ENCODE measurements at places on chromosomes 5 and 9.

GRCh38 chr5:19189176-19189575 lies 798.8 kb downstream of the CDH18 start:
- no peak for DNase-seq

DNA sequence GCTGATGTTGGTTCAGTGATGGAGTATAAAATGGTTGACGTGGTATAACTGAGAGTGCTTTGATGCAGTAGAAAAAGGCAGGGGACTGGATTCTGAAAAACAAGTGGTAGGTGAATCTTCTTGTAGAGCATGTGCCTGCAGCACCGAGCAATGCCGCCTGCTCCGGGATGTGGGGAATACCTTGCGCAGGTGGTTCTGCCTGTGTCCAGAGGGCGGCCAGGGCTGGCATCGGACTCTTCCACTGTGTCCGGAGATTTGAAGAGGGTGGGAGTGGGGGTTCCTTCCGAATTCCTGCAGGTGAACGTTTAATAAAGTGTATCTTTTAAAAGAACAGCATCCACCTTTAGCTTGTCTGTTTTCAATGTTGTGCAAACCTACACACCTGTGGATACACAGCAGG lies 238.0 kb downstream of the FANCC start:
- no peak for DNase-seq

- no peak for DNase-seq
These were observed 485.3 kb upstream of the DMAC1 start for GRCh38 chr9:8284884-8285283.

- DNase-seq = no peak
These were observed 30.5 kb upstream of the MED10 start for GRCh38 chr5:6408627-6409446.

DNA sequence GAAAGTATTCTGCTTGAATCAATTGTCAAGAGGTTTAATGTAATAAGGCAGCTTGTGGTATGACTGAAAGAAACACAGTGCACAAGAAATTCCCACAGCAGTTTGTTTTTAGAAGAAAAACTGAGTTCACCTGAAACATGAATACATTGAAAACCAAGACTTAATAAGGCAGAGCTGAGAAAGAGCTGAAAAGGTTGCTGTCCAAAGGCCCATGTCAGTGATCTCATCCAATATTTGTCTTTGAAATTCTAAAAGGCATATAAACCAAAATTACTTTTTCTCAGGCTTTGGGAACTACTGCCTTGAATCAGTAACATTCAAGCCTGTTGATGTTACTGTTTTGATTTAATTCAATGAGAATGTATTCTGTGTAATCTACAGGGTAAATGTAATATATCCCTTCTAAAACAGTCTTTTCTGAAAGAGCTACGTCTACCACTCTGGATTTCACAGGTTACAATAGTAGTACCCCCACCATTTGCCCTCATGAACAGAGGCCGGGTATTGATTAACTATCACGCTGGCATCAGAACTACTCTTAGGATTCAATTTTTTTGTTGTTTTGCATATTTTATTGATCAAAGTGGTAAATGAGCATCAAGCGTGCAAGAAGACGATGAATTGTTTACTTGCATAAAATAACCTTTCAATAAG lies 57.8 kb downstream of the PPIC start:
- no peak for DNase-seq

- DNase-seq = no peak
These were observed 69.8 kb downstream of the WDR70 start for GRCh38 chr5:37448941-37449340.

GRCh38 chr9:82588301-82589180 lies 474.4 kb downstream of the RASEF start:
- no peak for DNase-seq

GRCh38 chr9:76394960-76395252 lies 680 bp upstream of the RFK start:
- no peak for DNase-seq

GRCh38 chr5:138303372-138303771 lies 28.2 kb downstream of the CDC25C start:
- DNase-seq = no peak

DNA sequence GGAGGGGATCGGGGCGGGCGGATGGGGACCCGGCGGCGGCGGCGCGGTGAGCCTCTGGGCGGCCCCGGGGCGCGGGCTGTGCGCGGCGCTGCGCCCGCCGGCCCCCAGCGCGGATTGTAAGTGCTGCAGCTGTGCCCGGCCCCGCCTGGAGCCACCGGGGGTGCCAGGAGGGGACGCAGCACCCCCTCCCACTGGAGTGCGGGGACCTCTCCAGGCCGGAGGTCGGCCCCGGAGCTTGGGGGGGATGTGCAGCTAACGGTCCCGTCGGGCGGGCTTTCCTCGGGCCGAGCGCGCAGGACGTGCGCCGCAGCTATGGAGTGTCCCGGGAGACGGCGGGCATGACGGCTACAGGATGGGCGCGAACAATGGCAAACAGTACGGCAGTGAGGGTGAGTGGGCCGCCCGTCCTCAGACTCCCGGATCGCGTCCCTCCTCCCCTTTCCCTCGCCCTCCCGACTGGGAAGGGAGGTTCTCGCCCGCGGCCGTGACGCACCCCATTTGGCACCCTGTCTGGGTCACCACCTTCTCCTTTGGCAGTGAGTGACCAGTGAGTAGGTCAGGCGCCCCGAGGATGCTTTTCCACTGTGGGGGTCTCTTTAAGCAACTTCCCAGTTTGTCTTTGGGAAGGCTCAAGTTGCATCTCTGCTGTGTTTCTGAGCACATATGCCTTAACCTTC lies 483 bp downstream of the FBXL7 start:
- no peak for DNase-seq

DNA sequence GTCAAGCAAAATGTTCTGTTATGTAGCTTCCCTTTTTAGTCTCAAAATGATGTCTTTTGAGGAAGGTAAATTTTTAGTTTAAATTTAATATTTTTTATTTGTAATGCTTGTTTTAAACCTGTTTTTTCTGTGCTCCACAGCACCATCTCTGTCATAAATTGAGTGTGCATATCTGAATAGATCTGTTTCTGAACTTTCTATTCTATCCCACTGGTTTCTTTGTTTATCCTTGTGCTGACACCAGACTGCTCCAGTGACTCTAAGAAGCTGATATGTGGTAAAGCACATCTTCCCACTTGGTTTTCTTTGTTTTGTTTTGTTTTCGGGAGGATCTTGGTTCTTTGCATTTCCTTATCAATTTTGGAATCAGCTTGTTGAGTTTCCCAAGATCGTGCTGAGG lies 7.1 kb upstream of the RNF145 start:
- no peak for DNase-seq

DNA sequence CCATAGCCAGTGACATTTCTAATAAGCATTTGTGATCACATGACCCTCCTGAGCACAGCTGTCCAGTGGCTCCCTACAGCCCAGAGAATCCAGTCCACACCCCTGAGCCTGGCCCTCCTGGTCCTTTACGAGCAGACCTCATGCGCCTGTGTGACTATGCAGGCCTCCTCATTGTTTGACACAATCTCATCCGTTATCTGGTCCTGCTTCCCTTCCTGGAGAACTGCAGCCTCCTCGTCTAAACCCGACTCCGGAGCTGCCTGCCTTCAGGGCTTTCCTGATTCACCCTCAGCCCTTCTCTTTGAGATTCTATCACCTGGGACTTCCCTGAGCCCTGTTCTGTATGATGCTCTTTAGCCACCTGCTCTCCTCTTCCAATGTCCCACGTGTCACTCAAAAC lies 79.7 kb downstream of the GPR21 start:
- DNase-seq = no peak

DNA sequence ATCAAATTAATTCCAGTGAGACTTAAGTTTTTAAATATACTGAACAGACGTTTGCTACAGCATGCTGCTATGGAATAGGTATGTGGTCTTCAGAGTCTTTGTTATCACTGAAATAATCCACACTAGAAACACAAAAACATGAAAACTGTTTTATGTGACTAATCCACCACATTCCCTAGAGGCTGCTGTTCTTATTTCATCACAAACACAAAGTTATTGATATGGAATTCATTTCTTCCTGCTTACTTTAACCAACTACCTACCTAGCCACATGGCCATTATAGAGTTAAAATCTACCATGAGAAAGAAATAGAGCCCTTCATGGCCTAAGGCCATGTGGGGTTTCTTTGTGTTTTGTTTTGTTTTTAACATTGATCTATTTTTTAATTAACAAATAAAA lies 232.3 kb upstream of the PTGER4 start:
- no peak for DNase-seq
